ENCODE measurements at places on chromosomes 5 and 9.

DNA sequence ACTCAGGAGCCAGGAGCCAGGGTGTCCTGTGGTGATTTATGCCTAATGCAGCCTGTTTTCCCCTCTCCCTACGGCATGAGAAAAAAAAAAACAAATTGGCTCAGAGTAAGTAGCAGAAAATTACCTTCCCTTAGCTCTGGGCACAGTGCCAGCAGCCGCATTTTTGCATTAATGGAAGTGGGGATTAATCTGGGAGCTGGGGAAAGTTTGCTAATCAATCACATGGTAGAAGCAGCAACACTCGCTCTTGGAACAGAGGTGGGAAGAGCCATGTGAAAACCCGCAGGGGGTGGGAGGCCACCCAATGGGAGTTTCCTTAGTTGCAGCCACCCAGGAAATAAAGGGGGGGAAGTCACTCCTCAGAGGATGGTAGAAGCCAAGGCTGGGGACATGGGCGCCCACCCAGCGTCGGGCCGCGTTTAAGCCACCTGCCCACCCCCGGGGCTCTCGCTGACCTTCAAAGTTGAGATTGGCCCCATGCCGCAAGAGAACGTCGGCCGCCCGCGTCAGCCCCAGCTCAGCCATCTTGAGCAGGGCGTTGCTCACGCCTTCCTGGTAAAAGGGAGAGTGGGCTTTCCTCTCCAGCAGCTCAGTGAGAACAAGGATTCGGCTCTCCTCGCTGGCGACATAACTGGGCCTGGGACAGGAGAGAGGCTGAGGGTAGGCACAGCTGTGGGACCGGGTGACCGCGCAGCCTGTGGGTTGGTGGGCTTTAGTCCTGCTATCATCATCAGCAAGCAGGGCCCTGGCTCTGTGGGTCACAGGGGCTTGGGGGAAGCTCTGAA lies 1.7 kb downstream of the ASB6 start:
- peak; percentile 45 for DNase-seq

DNA sequence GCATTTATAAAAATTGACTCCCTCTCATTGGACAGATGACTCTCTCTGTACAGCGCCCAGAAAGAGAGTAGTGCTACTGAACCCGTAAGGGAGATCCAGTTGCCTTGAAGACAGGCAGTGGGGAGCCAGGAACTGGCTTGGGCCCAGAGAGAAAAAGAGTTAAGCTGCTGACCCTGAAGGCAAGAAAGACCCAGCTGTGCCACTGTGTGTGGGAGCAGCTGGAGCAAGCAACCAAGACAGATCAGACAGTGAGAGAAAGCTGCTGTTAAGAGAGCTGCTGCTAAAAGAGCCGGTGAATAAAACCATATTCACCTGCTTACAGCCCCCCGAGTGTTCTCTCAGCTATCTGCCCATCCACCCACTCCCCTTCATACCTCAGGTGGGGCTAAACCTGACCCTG lies 149.7 kb upstream of the ADAMTS16 start:
- DNase-seq, result no peak

DNA sequence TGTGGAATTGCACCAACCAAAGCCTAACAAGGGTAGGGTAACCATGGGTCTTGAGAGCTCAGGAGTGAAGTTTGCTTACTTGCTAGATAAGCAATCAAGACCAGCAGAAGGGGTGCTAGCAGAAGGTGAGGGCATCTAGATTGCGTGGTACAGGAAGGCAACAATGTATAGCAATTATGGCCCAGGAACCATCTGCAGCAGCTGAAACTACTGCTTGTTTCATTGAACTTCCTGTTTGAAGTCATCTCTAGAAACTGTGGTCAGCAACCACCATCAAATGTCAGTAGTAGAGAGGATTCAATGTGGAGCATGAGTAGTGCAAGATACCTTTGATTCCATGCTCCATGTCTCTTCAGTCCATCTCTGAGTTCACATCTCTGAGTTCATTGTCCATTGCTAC lies 462.1 kb upstream of the GRAMD2B start:
- DNase-seq, result no peak

DNA sequence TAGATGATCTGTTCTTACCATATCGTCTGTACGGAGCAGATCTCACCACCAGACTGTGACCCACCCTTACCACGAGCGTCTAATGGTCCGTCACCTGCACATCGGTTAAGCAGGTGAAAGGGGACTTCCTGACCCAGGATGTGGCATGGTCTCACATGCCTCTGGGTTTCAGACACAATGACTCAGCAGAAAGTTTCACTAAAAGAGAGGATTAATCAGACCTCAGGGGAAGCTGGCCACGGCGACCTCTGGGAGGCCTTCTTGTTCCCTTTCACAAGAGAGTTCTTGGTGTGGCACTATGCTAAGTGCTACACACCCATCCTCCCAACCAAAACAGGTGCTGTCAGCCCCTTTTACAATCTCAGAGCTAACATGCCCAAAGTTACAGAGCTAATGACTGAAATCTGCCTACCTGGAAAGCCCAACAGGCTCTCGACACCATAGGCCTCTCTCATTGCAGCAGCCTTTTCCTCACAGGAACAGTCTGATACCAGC lies 41.6 kb downstream of the ADAMTS12 start:
- DNase-seq, result no peak

GRCh38 chr5:128498844-128499455 lies 39.1 kb downstream of the FBN2 start:
- peak; percentile 31 for DNase-seq

- no peak for DNase-seq
Measured at GRCh38 chr5:2251751-2252150, 369.0 kb upstream of the IRX4 start.

DNA sequence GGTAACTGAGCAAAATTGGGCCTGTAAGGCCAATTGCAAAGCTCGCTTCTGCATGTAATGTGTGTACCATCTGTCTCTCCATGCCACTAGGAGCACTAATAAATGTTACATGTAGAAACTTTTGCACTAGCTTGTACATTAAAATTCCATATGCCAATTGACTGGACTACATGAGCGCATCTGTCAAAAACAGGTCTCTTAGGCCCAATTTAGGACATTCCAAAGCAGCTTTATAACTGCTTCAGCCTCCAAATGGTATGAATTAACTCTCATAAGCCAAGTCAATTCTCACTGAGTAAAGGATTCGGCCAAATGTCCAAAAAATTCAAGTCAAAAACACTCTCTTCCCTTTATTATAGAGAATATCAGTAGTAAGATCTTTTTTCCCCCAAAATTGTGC lies 23.5 kb upstream of the FOXD1 start:
- DNase-seq, result no peak

- DNase-seq, result peak; percentile 7
Measured at GRCh38 chr9:116549061-116549664, 137.9 kb upstream of the TRIM32 start.

DNA sequence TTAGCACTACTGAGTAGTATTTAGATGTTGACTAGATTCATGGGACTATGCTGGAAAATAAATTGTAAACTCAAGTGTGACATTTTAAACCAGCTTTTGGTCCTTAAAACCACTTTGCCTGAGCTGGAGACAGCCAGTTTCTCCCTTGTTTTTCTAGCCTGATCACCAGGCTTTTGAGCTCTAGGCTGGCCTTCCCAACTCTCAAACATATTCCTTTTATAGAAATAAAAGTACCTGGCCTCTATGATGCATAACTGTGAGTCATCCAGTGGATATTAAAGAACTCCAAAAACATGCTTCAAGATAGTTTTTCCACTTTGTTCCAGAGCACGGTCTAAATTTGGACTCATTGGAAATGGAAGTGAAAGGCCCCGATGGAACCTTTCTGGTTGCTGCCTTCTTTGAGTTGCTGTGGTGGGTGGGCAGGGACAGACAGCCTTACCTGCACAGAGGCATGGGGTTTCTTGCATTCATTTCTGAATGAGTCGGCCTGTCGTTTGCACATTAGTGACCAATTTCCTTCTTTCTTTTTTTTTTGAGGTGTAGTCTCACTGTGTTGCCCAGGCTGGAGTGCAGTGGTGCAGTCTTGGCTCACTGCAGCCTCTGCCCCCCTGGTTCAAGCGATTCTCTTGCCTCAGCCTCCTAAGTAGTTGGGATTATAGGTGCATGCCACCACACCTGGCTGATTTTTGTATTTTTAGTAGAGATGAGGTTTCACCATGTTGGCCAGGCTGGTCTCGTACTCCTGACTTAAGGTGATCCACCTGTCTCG lies 43.1 kb downstream of the TRIO start:
- no peak for DNase-seq

DNA sequence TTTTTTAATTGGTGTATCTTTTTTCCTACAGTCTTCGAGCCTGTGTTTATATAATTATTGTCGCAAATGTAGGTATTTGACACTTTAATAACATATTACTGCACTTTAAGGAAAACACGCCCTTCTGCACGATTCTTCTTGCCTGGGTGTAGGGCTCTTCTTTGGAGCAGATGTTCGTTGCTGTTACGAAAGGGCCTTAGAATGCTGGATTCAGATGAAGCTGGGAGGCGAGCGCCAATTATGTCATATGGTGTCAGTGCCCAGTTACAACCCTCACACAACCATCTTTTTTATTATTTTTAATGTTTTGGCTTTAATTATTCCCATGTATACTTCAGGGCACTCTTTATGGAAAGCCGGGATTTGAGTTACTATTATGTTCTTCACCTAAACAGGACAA lies 553.0 kb downstream of the EBF1 start:
- no peak for DNase-seq

DNA sequence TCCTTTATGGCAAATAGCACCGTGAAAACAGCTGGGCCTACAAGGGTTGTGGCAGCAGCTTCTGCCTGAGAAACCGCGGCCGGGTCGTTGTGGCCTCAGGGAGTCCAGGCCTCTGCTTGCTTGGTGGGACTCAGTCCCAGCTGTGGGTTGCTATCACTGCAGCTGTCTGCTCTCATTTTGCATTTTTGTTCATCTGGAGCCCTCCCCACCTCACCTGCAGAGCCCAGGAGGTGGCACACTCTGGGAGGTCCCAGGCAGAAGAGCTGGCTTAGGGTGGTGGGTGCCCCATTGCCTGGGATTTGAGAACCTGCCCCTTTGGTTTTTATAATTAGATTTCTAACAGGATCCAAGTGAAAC lies 138.4 kb downstream of the GADD45G start:
- DNase-seq, result no peak

- peak; percentile 93 for DNase-seq
Measured at GRCh38 chr5:139660105-139660922, 12.2 kb downstream of the CXXC5 start.

- DNase-seq, result no peak
Measured at GRCh38 chr9:70228118-70228517, 30.7 kb upstream of the SMC5 start.
